ENCODE measurements at places on chromosomes 3 and 15. TPM values are rescaled to one million over a fixed set of nuclear protein-coding genes. Genes with fewer than 3 reads are reported as not detected.

GRCh38 chr3:160023476-160023875, 34.8 kb downstream of the IL12A start:
- DNase-seq, result no peak

Gene FYCO1
- total RNA-seq, result 10.8 TPM

GRCh38 chr15:67461735-67462134, 59.2 kb upstream of the C15orf61 start:
- DNase-seq, result no peak

Gene SPINK8
- not detected for total RNA-seq

DNA sequence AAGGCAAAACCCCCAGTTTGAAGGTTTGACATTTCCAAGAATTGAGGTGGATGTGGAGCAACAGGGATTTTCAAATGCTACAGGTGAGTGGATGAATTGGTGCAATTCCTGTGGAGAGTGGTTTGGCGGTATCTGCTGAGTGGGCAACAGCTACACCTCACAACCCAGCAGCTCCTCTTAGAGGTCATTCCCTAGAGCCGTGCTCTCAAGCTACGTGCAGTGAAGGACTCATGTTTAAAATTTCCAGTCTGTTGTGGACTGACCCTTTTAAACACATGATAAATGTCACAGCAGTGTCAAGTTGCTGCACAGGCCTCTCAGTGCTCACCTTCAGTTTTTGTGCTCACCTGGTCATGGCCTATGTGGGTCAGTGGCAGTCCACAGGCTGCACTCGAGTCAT, 9.5 kb downstream of the C3orf20 start:
- no peak for DNase-seq

Gene SLMAP
- total RNA-seq, result 30.0 TPM

GRCh38 chr15:22228101-22228762, 147.9 kb downstream of the OR4M2 start:
- no peak for DNase-seq

Gene GRK7
- total RNA-seq, result not detected
